Central memory CD4-positive, alpha-beta T cell (primary cell): ENCODE measurements at places on chromosomes 5 and 9.

DNA sequence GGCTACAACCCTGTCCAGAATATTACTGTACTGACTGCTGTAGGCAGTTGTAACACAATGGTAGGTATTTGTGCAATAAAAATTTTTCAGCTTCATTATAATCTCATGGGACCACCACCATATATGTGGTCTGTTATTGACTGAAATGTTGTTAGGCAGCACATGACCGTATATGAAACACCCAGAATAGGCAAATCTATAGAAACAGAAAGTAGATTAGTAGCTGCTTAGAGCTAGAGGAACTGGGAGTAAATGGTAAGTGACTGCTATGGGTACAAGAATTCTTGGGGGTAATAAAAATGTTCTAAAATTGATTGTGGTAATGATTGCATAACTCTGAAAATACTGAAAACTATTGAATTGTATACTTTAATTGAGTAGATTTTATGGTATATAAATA is 185.7 kb downstream of the ESM1 start:
- no peak for DNase-seq

GRCh38 chr5:146313027-146313426 is 25.6 kb upstream of the POU4F3 start:
- no peak for DNase-seq

- DNase-seq: no peak
Observed at GRCh38 chr5:130712324-130712723, 452.7 kb downstream of the HINT1 start.

DNA sequence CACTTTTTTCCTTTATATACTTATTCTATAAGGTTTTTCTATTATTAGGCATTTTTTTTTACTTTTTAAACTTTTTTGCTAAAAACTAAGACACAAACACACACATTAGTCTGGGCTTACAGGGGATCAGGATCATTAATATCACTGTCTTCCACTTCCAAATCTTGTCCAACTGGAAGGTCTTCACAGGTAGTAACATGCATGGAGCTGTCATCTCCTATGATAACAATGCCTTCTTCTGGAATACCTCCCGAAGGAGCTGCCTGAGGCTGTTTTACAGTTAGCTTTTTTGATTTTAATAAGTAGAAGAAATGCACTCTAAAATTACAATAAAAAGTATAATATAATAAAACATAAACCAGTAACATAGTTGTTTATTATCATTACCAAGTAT is 345.5 kb upstream of the PTGER4 start:
- DNase-seq: no peak

DNA sequence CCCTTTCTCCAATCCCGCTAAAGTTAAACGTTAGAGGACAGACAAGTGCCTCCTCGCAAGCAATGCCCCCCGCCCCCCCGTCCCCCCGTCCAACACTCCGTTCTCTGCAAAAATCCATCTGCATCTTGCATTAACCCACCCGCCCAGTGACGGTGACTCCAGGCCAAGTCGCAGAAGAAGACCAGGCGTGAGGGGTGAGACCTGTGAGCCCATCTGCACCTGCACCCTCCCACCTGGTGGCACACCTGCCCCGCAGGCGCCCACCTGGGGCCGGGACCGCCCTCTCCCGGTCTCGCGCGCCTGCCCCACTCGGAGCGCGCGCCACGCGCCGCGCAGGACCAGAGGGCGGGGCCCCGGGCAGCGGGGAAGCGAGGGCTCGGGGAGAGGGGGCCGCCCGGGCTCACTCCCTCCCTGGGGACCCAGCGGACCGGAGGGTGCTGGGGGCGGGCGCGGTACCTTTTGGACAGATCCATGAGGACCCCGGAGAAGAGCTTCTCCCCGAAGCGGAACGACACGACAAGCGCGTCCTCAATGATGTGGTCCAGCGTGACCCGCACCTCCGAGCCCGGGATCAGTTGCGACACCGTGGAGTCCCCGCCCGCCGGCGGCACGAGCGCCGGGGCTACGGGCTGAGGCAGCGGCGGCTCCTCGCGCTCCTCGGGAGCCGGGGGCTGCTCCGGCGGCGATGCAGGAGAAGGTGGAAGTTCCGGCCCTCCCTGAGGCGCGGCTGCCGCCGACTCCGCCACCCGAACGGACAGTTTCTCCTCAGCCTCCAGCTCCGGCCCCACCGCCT is 705 bp downstream of the PWWP2A start:
- peak; percentile 51 for DNase-seq

DNA sequence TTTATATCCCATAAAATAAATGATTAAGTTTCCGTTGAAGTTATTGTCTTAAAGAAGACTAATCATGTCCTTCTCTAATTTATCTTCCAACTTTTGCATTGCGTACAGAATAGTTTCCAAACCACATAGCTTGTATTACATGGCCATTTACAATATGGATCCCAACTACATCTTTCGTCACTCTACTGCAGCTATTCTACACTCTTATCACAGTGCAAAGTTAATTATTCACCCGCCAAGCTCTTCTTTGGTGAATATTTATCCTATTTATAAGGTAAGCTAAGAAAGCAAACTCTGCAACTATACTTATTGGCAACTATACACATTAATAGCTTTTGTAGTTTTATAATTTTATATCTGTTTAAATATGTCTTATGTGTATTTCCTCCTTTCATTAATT is 75.9 kb upstream of the ADAMTS19 start:
- no peak for DNase-seq

GRCh38 chr5:163696579-163696887 is 191.1 kb downstream of the MAT2B start:
- no peak for DNase-seq

- no peak for DNase-seq
Observed at GRCh38 chr5:76257897-76258296, 145.2 kb upstream of the IQGAP2 start.

DNA sequence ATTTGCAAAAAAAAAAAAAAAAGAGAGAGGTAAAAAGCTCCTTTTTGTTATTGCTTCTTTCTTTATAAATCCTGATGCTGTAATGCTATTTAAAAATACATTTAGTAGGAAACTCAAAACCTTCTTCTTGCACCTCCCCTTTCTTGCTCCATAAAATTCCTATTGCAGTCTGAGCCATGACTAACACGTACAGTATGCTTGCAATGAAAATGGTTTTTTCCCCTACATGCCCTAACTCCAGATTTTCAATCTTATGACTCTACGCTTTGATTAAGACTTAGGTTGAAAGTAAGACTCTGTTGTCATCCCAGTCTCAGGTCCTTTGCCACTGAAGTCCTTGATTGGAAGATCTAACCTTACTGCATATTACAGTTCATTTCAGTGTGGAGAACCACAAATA is 23.9 kb downstream of the FGF10 start:
- DNase-seq: no peak

DNA sequence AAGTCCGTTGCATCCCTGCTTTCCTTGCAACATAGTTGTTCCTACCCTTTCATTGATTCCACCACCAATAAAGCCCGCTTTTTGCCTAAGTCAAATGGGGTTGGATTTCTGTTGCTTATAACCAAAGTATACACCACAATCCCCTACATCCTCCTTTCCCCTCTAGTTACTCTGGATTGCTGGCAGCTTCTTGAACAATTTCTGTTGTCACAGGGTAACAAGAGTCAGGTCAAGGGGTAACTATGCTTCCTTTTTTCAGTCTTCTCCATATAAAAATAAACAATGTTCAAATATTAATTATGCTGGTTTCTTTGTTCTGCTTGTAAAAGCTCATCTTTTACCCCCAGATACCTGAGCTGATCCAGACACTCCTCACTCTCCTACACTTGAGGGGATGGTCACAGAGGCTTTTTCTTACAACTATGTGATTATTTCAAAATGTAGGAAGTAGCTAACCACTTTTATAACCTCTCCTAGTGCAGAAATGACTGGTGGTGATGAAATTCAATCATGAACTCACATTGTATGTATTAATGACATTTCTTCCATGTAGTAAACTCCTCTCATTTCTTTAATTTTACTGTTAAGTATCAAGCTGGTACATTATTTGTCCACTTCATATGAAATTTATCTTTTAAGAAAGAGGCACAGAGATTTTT is 136.5 kb downstream of the SNX18 start:
- no peak for DNase-seq

DNA sequence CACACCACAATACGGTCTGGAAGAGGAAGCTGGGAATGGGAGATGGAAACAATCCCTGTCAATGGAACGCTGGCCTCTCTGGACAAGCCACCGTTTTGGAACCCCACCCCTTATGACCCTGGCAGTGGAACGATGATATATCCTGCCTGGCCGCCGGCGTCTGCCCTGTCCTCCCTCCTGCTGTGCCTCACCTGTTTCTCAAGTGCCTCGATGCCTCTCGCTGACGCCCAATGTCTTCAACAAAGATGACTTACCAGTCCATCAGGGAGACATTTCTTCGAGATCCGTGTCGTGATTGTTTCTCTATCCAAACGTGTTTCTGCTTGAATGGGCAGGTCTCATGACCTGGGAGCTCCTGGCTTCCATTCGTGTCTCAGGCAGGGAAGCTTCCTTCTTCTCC is 476.5 kb downstream of the SPATA31A7 start:
- DNase-seq: no peak

DNA sequence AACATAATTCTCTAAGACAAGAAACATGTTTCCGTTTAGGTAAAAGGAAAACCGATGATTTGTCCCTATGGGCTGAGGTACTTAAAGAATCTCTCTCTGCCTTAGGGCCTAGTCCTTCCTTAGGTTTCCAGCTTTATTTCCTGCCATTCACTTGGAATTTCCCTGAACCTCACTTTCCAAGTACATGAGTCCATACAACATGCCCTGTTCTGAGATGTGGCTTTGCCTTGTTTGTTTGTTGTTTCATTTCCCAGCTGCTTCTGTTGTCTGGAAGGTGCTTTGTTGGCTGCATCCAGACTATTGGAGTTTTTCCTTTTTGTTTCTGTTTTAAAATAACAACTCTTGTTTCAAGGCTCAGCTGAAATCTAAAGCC is 95.2 kb downstream of the ALDH1A1 start:
- DNase-seq: no peak

GRCh38 chr9:20357037-20357432 is 265.3 kb downstream of the MLLT3 start:
- no peak for DNase-seq

GRCh38 chr9:99822109-99822805 is 572 bp downstream of the NR4A3 start:
- peak; percentile 70 for DNase-seq

GRCh38 chr5:120917214-120917758 is 453.2 kb downstream of the PRR16 start:
- no peak for DNase-seq

DNA sequence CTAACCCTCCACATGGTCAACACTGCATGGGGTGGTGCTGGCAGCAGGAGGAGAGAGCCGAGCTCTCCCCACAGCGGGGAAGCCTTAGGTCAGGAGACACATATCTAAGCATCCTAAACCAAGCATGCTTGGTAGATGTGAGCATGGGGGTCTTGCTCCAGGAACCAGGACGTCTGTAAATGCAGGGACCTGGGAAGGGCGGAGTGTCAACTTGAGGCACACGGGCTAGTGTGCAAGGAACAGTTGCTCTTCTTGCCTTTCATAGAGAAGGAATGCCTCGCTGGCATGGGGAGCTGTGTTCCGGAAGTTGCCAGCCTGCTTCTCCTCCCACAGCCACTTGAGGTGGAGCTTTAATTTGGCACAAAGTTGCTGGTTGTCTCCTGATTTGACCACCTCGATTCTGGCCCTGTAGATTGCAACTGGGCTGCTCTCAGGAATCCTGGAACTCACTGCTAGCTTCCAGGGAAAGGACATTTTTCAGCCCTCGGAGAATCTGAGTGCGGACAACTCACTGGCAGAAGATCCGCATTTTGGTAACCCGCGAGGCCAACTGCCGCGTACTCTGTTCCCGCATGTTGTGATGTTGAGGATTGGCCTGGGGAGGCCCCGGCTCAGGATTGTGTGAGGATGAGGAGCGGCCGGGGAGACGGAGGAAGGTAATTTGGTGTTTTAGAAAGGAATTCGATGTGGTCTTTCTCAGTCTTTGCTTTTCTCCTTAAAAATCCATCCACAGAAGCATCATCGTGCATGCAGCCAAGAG is 370.3 kb upstream of the IRX1 start:
- DNase-seq: no peak

GRCh38 chr9:75604661-75605060 is 285.8 kb upstream of the PCSK5 start:
- no peak for DNase-seq

DNA sequence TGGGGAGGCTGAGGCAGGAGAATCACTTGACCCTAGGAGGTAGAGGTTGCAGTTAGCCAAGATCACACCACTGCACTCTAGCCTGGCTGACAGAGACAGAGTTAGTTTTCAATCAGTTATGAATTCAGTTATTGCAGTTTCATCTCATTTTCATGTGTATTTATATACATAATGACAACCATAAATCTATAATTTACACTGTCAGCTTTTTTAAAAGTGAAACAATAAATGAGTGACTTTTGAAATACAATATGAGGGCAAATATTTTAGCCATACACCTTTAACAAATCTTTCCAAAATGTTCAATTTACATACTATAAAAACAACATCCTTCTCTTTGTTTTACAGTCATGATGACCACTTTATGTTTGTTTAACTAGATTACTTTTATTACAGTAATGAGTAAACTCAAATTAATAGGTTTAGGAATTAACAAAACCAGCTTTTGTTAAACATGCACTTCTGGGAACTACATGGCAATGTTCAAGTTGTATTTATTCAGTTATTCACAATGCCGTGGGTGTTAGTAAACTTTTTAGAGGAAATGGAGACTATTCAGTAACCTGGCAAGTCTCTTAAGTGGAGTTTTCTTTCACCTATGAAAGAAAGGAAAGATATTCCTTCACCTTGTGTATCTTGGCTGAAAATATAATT is 12.7 kb downstream of the TYRP1 start:
- DNase-seq: no peak

- no peak for DNase-seq
Observed at GRCh38 chr5:93330506-93330905, 250.5 kb downstream of the NR2F1-AS1 start.

DNA sequence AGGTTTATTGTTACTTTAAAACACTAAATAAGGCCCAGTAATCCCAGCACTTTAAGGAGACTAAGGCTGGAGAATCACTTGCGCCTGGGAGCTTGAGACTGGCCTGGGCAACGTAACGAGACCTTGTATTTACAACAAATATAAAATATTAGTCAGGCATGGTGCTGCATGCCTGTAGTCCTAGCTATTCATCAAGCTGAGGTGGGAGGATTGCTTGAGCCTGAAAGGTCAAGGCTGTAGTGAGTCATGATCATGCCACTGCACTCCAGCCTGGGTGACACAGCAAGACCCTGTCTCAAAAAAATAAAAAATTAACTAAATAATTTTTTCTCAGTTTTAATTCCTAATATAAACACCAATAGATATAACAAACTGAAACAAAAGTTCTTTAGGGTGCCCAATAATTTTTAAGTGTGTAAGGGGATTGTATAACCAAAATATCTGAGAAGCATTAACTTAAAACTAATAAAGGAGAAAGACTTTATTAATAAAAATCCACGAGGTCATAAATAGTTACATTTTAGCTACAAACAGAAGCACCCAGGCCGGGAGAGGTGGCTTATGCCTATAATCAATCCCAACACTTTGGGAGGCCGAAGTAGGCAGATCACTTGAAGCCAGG is 32.7 kb downstream of the FAM13B start:
- DNase-seq: no peak
